ENCODE measurements at places on chromosomes 2 and 18.

GRCh38 chr2:45047301-45047700 is 38.0 kb upstream of the SIX2 start:
- no peak for DNase-seq

- DNase-seq, result no peak
Measured at GRCh38 chr2:86518481-86518880, 44.8 kb downstream of the CHMP3 start.

- no peak for DNase-seq
Measured at GRCh38 chr18:10860928-10861327, 288.4 kb downstream of the PIEZO2 start.

DNA sequence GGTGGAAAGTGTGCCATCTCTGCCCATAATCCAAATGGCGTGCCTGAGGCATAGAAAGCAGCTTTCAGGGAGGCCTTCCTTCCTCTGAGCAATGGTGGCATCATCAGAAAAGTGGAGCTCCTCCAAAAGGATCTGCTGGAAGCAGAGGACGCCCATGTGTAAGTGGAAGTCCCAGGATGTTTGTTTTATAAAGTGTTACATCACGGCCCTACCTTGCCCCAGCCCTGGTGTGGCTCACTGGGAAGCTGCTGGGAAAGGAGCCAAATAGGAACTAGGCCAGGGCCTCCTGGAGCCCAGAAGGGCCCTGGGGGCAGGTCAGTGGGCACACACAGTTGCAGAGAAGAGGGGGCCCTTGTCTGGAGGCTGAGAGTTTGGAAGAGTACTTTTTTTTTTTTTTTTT is 4.2 kb upstream of the ODC1 start:
- DNase-seq, result peak; percentile 61

DNA sequence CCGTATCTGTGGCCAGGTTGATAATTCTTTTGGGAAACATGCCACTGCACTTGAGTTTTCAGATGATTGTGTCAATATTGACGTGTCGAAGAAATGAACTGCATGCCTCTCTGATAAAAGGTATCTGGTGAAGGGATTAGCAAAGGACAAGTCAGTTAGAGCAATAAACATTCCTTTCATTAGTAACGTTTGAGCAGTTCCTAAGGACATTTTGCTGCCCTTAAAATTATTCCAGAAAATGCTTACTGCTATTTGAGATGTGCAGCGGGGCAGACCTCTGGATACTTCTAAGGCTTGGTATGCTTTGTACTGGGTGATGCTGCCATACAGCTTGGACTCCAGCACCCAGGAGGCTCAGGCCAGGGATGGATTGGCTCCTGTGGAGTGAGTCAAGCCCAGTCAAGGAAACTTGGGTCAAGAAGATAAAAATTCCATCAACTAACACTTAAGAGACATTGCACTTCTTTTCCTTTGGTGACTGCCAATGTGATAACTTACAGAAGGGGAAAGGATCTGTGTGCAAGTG is 166.7 kb downstream of the FHOD3 start:
- DNase-seq, result no peak

- no peak for DNase-seq
Measured at GRCh38 chr18:56062931-56063330, 474.9 kb upstream of the TCF4 start.

- no peak for DNase-seq
Measured at GRCh38 chr2:44055229-44055628, 59.4 kb upstream of the LRPPRC start.

DNA sequence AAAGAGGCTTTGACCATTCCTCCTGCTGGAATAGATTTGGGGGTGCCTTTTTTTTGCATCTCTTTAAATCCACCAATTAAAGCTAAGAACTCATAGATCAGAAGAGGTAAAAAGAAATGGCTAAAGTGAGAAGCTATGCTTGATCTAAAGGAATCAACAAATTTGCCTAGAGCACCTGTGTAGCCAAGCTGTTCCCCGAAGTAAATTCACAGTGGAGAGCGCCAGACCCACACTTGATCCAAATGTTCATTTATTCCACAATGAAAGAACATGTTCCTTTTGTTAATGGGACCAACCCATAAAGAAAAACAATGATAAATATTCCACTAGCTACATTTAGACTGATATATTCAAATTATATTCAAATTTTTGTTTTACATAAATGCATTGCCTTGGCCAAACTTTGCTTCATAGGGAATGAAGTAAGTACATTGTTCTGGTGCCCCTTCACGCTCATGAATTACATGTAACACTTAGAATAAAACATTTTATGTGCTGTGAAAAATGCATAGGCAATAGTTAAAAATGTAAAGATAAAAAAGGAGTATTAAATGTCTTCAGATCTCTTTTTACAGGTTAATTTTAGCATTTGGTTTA is 167.4 kb downstream of the PKP4 start:
- no peak for DNase-seq

- no peak for DNase-seq
Measured at GRCh38 chr2:157737656-157738055, 109.0 kb upstream of the ACVR1C start.

- DNase-seq, result no peak
Measured at GRCh38 chr2:182587831-182588230, 128.2 kb upstream of the DNAJC10 start.

GRCh38 chr2:99624677-99625076 is 134.9 kb upstream of the REV1 start:
- DNase-seq, result no peak

DNA sequence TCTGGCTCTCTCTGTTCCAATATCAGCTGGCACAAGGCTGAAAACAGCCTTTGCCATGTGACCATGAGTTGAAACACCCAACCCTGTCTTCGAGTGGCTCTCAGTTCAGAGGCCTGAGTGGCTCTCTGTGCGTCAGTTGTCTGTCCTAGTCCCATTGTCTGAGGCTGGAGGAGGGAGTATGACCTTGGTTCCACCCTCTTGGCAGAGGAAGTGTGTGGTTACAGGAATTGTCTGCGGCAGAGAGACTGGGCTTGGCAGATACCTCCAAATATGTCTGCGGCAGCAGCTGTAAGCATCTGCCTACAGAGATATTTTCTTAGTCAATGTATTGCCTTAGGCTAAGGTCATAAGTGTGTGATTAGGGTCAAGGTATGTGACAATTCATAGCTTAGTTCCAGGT is 32.6 kb downstream of the CNGA3 start:
- DNase-seq, result no peak
